ENCODE measurements at places on chromosomes 11 and 22. TPM values are rescaled to one million over a fixed set of nuclear protein-coding genes. Genes with fewer than 3 reads are reported as not detected.
A peak's percentile ranks its signal among the peaks of the same experiment; 100 is the strongest.

- H3K36me3 ChIP-seq = no peaks in the 10 kb centered on the region
- no peak overlapping the region for H3K27ac ChIP-seq
- H3K4me3 ChIP-seq = no peak overlapping the region
- no peaks in the 10 kb centered on the region for H3K27me3 ChIP-seq
- peaks cover 10% of the 10 kb centered on the region for H3K4me1 ChIP-seq
Measured at GRCh38 chr11:10428453-10428852, 26.6 kb upstream of the AMPD3 start.

DNA sequence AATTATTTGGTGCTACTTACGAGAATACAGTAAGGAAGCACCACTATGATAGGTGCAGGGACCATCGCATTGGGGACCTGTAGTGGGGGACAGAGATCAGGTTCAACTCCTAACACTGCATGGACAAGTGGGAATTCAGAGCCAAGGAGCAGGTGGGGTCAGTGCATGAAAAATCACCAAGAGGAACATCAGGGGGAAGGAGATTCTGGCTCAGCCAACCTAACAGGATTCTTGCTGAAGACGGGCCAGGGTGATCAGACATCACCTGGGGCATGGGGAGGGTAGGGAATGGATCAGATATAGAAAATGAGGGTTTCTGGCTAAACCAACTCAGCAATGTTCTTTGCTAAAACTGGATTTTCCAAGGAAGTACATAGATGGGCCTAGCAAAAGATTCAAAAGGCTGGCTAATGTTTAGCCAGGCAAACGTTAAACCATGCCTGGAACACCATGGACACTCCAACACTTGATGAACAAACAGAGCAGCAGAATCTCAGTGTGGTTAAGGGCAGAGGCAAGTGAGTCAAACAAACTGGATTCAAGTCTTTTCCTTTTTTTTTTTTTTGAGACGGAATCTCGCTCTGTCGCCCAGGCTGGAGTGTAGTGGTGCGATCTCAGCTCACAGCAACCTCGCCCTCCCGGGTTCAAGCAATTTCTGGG, 70.0 kb downstream of the MICAL3 start:
- H3K4me3 ChIP-seq = no peak overlapping the region
- no peaks in the 10 kb centered on the region for H3K27me3 ChIP-seq
- H3K4me1 ChIP-seq = peaks cover 20% of the 10 kb centered on the region
- DNase-seq = no peak

DNA sequence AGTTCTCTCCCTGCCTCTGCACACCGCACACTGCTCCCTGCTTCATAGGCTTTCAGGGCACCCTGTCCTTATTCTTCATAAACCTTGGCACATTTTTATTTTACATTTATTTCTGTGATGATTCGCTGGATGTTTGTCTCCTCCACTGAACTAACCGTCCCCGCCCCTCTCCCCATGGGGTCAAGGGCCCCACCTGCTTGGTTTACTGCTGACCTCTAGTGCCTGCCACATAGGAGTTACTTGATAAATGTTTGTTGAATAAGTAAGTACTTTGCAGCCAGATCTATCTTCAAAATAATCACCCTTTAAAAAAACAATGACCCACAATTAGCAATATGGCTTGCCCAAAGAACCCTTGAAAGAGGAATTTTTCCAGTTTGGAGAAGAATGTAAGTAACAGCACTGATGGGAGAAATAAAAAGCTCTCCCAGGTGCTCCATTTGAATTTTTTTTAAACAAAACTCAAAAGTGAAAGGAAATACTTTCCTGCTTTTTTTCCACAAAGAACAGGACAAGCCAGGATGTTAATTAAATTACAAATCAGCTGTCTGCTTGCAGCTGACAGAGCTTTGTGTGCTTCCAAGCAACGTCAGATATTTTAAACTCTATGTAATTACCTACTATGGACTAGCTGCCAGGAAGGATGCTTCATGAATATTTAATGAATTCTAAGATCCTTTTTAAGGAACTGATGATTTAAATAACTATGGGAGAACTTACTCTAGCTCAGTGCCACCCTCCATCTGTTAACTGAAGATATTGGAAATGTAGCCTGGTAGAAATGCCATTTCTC, 1083.6 kb downstream of the DLG2 start:
- no peak overlapping the region for H3K4me3 ChIP-seq
- H3K4me1 ChIP-seq = peaks cover 4% of the 10 kb centered on the region
- H3K36me3 ChIP-seq = no peaks in the 10 kb centered on the region

- H3K27me3 ChIP-seq = no peaks in the 10 kb centered on the region
- H3K27ac ChIP-seq = no peak overlapping the region
Measured at GRCh38 chr22:49525801-49526535, 301.7 kb downstream of the BRD1 start.

DNA sequence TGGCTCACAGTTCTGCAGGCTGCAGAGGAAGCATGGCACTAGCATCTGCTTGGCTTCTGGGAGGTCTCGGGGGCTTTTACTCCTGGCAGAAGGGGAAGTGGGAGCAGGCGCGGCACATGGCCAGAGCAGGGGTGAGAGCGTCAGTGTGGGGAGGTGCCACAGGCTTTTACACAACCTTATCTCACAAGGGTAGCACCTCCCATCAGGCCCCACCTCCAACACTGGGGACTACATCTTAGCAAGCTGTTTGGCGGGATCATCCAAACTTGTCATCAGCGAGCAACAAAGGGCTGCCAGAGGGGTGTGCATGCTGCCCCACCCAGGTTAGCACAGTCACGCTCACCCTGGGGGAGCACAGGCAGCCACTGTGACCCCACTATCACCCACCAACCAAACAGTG, 18.9 kb upstream of the YPEL1 start:
- H3K36me3 ChIP-seq = no peaks in the 10 kb centered on the region
- H3K4me3 ChIP-seq = no peak overlapping the region
- H3K4me1 ChIP-seq = peaks cover 25% of the 10 kb centered on the region
- H3K27me3 ChIP-seq = no peaks in the 10 kb centered on the region
- peak; percentile 44 for DNase-seq
- peak overlapping the region; percentile 93 for H3K27ac ChIP-seq

DNA sequence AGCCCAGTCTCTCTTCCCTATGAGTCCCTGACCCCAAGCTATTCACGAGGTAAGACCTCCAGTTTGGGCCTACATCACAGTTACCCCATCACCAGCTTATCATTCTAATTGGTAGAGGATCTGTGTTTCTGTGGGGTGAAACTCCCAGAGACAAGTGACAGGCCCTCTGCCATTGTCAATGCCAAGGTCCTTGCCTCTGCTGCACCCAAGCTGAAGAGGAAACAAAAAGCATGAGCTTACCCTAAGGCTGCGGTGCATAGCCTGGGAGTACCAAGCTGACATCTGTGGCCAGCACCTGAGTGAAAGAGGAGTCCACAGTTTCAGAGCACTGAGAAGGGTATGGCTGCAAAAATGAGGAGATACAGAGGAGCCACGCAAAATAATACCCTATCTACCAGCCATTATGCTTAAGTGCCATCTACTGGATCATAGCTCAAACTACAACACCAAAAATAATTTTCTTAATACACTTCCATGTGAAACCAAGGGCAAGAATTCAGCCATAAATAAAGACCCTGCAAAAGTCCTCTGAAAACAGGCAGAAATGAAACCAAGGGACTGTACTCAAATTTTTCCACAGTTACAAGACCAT, 62.3 kb upstream of the ANO5 start:
- H3K4me3 ChIP-seq = no peak overlapping the region
- peak; percentile 14 for DNase-seq
- H3K27ac ChIP-seq = no peak overlapping the region
- H3K27me3 ChIP-seq = no peaks in the 10 kb centered on the region
- no peaks in the 10 kb centered on the region for H3K36me3 ChIP-seq
- no peaks in the 10 kb centered on the region for H3K4me1 ChIP-seq

- H3K4me1 ChIP-seq = peaks cover 13% of the 10 kb centered on the region
- peaks cover 19% of the 10 kb centered on the region for H3K36me3 ChIP-seq
- DNase-seq = peak; percentile 62
- peak overlapping the region; percentile 82 for H3K27ac ChIP-seq
- H3K27me3 ChIP-seq = no peaks in the 10 kb centered on the region
- peak overlapping the region; percentile 88 for H3K4me3 ChIP-seq
Measured at GRCh38 chr11:119055901-119056300, 1.1 kb downstream of the HYOU1 start.

CCDC188 gene
- 1.8 TPM for total RNA-seq

NRIP3 gene
- 12.0 TPM for total RNA-seq

Data from GM23248 (cell line).